CD8-positive, alpha-beta memory T cell (primary cell): ENCODE measurements at places on chromosomes 6 and 20. TPM values are rescaled to one million over a fixed set of nuclear protein-coding genes. Genes with fewer than 3 reads are reported as not detected.
A peak's percentile ranks its signal among the peaks of the same experiment; 100 is the strongest.

DNA sequence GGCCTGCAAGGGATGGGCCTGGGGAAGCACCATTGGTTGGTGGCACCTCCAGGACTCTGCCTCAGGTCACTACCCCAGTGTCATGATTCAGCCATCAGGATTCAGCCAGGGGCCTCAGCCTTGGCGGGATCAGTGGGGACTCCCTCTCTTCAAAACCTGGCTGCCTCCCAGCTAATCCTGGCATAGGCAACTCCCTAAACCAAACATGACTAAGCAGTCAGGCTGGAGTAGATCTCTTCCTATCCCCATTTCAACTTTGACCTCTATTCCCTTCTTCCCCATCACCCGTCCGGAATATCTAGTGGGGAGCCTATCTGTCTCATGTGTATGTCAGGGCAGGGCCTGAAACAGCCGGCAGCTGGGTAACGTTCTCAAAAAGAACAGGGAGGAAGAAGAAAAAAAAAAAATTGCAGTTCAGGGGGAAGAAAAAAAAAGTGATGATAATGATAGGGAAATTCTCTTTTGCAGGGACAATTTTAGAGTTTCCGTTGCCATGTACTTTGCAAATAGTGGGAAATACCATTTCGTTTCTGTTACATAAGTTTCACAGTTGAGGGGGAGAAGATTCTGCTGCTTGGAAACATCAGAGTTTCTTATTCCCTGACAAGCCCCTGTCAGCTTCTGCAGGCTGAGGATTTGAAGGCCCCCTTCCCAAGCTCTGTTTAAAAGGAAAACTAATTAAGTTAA lies 4.1 kb upstream of the PREX1 start:
- no peak for DNase-seq

DNA sequence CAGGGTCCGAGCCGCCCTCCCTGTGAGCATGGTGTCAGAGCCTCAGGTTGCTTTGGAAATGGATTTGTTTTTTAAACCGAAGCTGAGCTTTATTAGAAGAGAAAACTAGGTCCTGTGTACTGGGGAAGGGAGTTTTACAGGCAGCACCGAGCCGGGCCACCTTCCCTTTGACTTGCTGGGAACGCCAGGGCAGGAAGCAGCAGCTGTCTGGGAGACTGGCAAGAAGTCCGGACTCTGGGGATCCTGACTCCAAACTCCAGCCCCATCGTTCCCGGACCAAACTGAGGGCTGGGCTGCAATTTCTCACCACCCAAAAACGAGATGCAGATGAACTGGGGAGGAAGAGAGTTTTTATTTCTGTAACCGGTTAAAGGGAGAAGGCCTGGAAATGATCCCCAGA lies 214.9 kb upstream of the KCNG1 start:
- no peak for DNase-seq

- DNase-seq, result no peak
Measured at GRCh38 chr20:11222243-11222642, 548.4 kb upstream of the JAG1 start.

- no peak for DNase-seq
Measured at GRCh38 chr6:98136333-98136732, 698.0 kb upstream of the POU3F2 start.

DNA sequence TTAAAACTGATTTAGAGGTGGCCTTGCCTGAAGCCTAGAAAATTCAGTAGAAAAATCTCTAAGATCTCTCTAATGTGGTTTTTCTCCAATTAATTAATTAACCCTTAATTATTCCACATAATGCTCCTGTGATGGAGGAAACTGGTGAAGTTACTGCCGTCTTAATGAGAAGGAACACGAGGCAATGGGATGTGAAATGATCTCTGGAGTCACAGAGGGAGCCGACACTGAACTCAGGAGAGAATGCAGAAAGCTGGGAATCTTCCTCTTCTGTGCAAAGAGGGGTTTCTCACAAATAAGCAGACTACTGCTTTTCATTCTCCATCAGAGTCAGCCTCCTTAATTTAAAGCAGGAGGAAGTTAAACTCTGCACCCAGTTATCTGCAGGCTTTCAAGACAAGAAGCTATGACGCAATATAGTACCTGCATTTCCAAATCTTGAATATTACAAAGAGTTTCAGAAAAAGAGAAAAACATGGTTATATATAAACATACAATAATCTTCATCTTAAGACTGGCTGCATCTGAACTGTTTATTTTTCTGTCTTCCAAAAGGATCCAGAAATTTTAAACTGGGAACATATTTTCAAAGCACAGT lies 18.1 kb upstream of the SNRPB2 start:
- DNase-seq, result no peak

DNA sequence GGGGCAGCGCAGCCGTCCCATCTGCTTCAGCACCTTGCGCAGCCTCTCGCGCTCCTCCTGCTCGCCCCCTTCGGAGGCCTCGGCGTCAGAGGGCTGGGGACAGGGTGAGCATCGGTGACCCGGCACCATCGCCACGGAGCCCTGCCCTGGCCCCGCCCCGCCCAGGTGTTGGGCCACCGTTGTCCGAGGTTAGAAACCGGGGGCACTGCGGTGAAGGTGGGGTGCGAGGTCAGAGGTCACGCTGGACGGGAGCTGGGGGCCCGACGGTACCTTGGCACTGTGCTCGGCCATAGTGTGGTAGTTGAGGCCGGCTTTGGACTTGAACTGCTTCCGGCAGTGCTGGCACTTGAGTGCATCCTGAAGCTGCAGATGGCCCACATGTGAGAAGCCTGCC lies 6.4 kb downstream of the ZNF512B start:
- DNase-seq, result no peak

Gene STX11
- polyA plus RNA-seq, result 16.7 TPM

GRCh38 chr6:147135211-147135681 lies 69.0 kb upstream of the STXBP5 start:
- DNase-seq, result no peak

- no peak for DNase-seq
Measured at GRCh38 chr20:34437330-34437986, 74.4 kb downstream of the ITCH start.

DNA sequence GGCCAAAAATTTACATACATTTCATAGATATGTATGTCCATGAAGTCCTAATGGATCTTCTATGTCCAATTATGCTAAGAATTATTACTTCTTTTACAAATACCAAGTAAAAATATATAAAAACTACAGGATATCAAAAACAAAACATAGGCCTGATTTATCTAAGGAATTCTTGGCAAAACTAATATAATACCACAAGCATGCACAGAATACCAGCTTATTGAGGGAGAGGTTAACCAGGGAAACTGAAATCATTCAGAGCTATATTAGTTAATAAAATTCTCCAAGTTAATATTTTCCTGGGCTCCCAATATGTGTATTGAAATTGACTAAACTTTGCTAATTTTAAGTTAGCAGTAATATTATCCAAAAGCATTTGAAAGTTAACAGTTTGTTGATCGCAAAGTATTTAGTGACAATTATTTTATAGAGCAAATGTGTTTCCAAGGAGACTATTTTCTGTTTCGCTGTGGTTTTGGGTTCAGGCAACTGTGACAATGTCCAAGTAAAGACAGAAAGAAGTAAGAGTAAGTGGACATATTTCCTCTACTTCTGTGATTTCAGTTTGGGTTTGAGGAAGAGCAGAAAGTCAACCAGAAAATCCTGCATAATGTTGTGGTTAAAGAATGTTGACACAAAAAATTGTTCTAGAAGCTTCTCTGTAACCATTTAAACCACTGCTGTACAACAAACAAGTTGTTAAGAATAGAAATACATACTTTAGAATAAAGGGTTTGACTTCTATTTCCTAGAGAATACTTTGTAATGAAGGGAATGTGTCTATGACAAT lies 167.4 kb downstream of the COL21A1 start:
- no peak for DNase-seq

- DNase-seq, result no peak
Measured at GRCh38 chr6:148538261-148539190, 195.9 kb downstream of the SASH1 start.

DNA sequence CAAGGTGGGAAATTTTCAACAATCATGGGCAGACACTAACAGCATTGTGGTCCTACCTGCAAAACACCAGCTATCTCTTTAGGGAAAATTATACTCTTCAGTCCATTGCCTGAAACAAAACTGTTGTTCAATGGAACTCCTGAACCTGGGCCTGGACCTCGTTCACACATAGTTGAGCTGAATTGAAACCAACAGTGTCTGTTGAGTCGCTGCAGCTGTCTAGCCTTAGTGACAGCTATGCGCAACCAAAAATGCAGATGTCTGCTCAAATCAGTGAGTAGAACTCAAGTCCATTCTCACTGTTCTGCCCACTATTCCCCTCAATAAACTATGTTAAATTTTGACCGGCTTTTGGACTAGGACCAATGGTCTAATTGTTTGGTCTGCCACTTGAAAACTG lies 286.2 kb downstream of the TFAP2A start:
- DNase-seq, result no peak

Gene TPBG
- polyA plus RNA-seq, result 2.0 TPM

Gene FRK
- not detected for polyA plus RNA-seq

Gene COL19A1
- not detected for polyA plus RNA-seq

GRCh38 chr20:5845681-5846615 lies 95.7 kb downstream of the SHLD1 start:
- DNase-seq, result no peak

Gene PPP1R16B
- 40.2 TPM for polyA plus RNA-seq

- DNase-seq, result no peak
Measured at GRCh38 chr20:50341050-50341449, 150.4 kb downstream of the CEBPB start.

DNA sequence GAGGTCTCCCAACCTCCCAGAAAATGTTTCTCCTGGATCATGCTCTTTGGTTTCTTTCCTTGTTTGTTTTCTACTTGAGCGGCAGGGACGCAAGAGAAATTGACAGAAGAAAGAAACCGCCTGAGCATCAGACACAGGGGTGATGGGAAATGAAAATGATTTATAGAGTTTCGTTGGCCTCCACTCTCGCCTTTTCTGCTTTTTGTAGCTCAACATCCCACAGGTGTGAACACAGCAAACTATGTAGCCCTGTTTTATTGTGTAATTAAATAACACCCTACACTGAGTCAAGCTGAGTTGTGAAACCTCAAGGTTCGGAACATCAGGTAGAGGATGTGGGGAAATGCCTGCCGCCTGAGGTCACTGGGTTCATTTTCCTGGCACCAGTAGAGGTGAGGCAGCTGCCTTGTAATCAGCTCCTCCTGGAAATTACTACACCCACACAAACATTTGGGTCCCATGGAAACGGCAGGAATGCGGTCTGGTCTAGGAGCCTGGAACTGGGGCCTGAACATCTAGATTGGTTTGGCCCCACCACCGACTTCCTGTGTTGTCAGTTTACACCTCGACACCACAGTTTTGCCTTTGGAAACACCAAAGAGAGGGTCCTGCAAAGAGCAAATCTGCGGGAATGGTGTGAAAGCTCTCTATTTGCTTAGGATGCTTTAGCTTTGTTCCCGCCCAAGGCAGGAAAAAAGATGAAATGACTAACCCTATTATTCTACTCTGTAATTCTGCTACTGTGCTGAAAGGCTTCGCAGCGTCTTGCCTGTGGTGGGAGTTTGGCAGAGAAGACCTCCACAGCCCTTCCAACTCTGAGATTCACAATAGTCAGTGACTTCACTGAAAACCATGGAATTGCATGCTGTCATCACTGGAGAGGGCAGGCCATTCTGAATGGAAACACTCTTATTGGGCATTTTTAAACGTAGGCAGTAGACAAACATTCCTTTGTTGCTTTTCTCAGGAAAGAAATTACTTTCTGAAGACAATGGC lies 53.0 kb downstream of the ADAT2 start:
- peak; percentile 47 for DNase-seq

- DNase-seq, result no peak
Measured at GRCh38 chr6:72639920-72640614, 18.2 kb downstream of the KCNQ5 start.

Gene COL9A3
- polyA plus RNA-seq, result not detected

GRCh38 chr6:150604467-150604866 lies 4.8 kb downstream of the PLEKHG1 start:
- DNase-seq, result no peak

Gene NOL7
- polyA plus RNA-seq, result 137 TPM

- peak; percentile 65 for DNase-seq
Measured at GRCh38 chr6:41546866-41547798, 951 bp downstream of the FOXP4 start.

Gene UST
- polyA plus RNA-seq, result 2.4 TPM

DNA sequence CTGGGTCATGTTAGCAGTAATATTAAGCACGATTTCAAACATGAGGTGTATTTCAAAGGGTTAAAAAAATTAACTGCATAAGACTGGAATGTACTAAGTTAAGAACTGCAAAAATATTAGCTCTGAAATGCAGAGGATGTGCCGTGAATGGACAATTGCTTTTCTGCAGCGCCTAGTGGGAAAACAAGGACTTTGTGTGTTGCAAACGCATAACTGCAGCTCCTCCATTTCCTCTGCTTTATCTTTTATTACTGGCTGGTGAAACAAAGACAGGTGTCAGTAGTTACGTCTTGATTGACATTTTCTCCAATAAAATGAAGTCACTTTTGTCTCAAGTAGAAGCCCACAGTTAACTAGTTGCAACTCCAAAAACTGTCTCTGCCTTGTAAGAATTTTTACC lies 1.7 kb downstream of the PDE7B start:
- DNase-seq, result no peak

DNA sequence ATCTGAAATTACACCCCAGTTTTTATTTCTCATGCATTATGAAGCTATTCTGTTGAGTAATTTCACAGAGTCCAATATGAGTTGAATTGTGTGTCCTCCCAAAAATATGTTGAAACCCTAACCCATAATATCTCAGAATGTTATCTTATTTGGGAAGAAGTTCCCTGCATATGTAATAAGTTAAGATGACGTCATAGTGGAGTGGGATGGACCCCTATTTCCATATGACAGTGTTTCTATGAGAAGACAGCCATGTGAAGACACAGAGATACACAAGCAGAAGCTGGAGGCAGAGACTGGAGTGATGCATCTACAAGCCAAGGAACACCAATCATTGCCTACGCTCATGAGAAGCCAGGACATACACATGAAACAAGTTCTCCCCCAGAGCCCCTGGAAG lies 81.3 kb downstream of the RFPL4B start:
- DNase-seq, result no peak

- DNase-seq, result no peak
Measured at GRCh38 chr6:14305624-14306023, 188.1 kb downstream of the CD83 start.
